ENCODE measurements at places on chromosomes 6 and 20. TPM values are rescaled to one million over a fixed set of nuclear protein-coding genes. Genes with fewer than 3 reads are reported as not detected.

GRCh38 chr6:168047841-168048723 lies 30.9 kb downstream of the FRMD1 start:
- H3K27ac ChIP-seq, result no peak overlapping the region
- DNase-seq, result peak; percentile 31
- no peaks in the 10 kb centered on the region for H3K27me3 ChIP-seq
- no peak overlapping the region for H3K4me3 ChIP-seq

DNA sequence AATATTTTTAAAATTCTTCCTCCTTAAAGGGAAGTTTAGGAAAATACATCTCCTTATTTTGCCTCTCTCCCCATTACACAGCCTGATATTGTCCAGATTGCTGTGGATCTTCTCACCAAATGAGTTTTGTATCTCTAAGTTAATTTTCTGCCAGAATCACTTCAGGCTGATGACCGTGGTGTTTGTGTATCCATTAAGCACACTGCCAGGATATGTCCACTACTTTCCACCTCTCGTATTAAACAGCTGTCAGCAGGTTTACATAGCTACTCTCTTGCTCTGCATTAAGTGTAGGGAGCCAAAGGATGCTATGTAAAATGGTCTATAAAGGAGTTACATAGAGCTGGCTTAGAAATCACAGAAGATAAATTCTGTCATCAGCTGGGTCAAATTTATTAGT lies 201.1 kb downstream of the ZFAND3 start:
- no peak overlapping the region for H3K4me3 ChIP-seq
- no peaks in the 10 kb centered on the region for H3K36me3 ChIP-seq
- H3K4me1 ChIP-seq, result no peaks in the 10 kb centered on the region
- no peak for DNase-seq
- no peaks in the 10 kb centered on the region for H3K27me3 ChIP-seq
- no peak overlapping the region for H3K27ac ChIP-seq

- no peak overlapping the region for H3K27ac ChIP-seq
- no peak for DNase-seq
- H3K4me1 ChIP-seq, result no peaks in the 10 kb centered on the region
- H3K36me3 ChIP-seq, result no peaks in the 10 kb centered on the region
- H3K4me3 ChIP-seq, result no peak overlapping the region
These were observed 230.6 kb downstream of the TMEM242 start for GRCh38 chr6:157092736-157093135.

DNA sequence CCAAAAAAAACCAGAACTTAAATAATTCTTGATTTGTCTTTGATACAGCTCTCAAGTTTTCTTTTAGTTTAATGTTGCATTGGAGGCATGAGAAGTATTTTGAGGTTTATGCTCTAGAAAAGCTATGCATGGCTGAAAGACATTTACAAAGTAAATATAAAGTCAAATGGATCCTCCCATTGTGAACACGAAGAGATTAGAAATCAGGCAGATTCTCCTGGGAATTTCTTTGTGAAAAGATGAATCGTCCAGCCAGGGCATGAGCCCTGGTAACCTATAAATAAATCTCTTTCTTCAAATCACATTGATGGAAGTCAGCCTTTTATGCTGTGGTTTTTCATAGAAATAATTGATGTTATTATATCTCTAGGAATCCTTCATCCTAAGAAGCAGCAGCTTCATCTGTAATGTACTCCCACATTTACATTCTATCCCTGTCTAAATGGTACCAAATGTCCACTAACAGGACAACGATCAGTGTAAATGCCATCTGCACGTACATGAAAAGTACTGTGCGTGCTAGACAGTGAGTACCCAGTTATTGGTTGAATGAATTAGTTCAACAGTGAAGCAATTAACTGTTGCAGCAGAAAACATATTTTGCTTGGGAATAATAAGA lies 143.6 kb downstream of the ALDH8A1 start:
- no peaks in the 10 kb centered on the region for H3K27me3 ChIP-seq
- no peak overlapping the region for H3K27ac ChIP-seq
- DNase-seq, result no peak
- H3K36me3 ChIP-seq, result no peaks in the 10 kb centered on the region
- H3K4me1 ChIP-seq, result no peaks in the 10 kb centered on the region

GRCh38 chr6:130843575-130844320 lies 16.5 kb downstream of the SMLR1 start:
- no peaks in the 10 kb centered on the region for H3K4me1 ChIP-seq
- no peak for DNase-seq
- no peak overlapping the region for H3K4me3 ChIP-seq
- no peaks in the 10 kb centered on the region for H3K36me3 ChIP-seq
- no peak overlapping the region for H3K27ac ChIP-seq

DNA sequence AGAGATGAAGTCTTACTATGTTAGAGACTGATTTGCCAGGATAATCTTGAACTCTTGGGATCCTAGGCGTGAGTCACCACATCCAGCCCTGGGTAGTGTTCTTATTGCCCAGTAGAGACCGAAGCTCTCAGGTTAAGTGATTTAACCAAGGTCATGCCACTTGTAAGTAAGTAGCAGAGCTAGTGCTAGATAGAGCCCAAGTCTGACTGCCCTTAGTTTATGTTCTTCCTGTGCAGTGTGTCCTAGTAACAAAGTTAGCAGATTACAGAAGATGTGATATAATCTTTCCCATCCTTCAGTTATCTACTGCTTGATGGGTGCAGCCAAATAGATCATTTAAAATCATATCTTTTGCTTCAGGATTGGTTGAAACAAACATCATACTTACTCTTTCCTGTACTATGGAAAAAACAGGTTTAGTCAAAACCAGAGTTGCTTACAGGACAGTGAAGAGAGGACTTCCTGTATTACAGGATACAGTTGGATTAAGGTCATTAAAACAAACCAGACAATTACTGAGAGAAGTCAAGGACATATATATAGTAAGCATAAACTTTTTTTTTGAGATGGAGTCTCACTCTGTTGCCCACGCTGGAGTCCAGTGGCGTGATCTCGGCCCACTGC lies 9.5 kb upstream of the PABPC1L start:
- H3K4me3 ChIP-seq, result no peak overlapping the region
- no peak for DNase-seq
- no peaks in the 10 kb centered on the region for H3K36me3 ChIP-seq
- H3K4me1 ChIP-seq, result peaks cover 51% of the 10 kb centered on the region

GRCh38 chr6:3961581-3962215 lies 112.5 kb downstream of the FAM50B start:
- DNase-seq, result no peak
- H3K27ac ChIP-seq, result no peak overlapping the region
- H3K27me3 ChIP-seq, result no peaks in the 10 kb centered on the region
- H3K4me1 ChIP-seq, result no peaks in the 10 kb centered on the region
- no peaks in the 10 kb centered on the region for H3K36me3 ChIP-seq

DNA sequence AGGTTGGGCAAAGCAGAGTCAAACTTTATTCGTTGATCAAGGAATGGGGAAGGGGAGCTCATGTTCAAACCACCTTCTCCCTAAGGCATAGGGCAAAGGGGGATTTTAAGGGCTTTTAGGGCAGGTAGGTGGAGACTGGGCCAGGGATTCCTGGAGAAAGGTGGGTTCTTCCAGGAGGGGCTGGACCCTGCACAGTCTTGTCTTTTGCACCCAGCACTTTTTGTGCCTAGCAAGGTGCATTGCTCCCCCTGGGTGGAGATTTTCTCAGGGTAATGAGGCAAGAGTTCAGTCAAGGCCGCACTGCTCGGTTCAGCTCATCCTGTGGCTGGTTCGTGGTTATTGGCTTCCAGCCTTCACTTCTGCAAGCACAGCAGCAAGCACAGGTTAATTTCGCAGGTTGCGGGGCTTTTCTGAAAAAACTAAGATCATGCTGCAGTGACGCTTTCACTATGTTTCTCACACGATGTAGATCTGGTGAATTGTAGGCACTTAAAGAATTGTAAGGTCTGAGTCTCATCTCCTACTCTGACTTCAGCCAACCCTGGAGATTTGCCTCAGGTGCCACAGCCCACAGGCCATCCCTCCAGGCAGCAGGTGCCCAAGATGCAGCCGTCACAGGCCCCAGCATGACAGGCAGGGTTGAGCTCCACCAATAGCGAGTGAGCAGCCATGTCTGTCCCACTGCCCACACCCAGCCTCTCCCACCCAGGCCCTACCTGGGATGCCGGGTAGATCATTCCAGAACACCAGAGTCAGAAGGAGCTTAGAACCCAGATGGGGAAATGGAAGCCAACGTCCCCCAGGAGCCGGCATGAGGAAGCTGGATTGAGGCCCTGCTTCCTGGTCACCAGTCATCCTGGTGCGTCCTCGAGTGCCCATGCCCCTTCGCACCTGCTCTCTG lies 37.1 kb downstream of the SUN5 start:
- H3K36me3 ChIP-seq, result no peaks in the 10 kb centered on the region
- H3K4me1 ChIP-seq, result peaks cover 20% of the 10 kb centered on the region

DNA sequence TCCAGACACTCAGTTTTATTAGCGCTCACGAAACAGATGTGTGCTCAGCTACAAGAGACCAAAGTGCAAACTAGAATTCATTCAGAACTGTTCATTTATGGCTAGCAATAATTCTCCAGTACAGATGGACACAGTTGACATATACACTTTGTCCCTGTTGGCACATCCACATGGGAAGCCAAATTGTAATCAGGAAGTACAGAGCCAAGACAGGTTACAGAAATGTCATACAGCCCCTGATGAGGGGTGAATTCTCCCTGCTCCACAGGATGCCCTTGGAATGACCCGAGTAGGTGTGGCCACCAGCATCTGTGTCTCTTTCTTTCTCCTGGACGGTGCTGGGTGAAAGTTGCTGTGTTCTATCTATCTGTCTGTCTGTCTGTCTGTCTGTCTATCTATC lies 7.6 kb downstream of the DHX35 start:
- DNase-seq, result peak; percentile 59
- no peaks in the 10 kb centered on the region for H3K27me3 ChIP-seq
- H3K27ac ChIP-seq, result peak overlapping the region; percentile 77

DNA sequence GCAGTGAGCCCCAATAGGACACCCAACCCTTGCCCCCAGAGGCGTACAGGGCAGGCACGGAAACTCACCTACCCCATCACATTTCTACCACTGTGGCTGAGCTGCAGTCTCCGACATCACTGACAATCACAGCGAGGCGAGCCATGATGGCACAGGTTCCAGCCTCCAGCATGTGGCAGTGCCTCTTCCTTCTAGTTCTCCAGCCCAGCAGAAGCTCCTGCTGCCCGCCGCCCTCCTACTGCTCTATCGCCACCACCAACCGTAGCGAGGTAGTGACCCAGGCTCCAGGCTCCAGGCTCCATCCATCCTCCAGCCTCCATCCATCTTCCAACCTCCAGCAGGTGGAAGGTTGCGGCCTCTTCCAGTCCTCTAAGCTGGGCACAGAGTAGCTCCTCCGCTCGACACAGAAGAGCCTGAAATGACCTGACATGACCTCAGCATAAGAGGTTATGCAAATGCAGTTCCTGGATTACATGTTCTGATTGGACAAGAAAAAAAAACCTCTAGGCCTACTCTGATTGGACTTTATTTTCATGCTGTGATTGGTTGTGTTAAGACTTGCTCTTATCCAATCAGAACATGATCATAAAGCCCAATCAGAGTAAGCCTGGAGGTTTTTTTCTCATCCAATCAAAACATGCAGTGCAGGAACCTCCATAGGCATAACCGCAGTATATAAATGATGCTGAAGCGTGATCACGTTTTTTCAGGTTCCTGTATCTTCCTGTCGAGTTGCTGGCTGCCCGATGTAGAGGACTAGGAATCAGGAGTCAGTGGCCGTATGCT lies 438.9 kb upstream of the ZNF337 start:
- no peaks in the 10 kb centered on the region for H3K36me3 ChIP-seq
- H3K27ac ChIP-seq, result no peak overlapping the region
- no peak overlapping the region for H3K4me3 ChIP-seq
- H3K4me1 ChIP-seq, result no peaks in the 10 kb centered on the region
- no peak for DNase-seq

DNA sequence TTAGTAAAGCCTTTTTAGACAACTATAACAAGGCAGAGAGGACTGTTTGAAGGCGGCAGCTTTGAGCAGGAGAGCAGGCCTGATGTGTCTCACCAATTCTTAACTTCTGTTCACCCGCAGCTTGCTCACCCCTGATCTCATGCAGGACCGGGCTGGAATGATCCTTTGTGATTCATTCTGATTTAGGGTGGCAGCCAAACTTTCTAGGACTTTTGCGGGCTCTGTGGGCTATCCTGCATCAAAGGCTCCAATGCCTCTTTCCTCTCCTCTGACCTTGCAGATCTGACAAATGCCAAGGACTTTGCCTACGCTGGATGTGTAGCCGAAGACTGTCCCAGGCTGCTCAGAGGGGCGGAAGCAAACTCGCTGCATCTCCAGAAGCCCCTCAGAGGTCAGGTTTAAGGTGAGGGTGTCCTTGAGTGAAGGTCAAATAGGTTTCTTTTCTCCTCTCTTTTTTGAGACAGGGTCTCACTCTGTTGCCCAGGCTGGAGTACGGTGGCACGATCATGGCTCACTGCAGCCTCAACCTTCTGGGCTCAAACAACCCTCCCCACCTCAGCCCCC lies 72.3 kb downstream of the VEGFA start:
- no peaks in the 10 kb centered on the region for H3K4me1 ChIP-seq
- H3K27me3 ChIP-seq, result no peaks in the 10 kb centered on the region
- no peak overlapping the region for H3K27ac ChIP-seq
- no peaks in the 10 kb centered on the region for H3K36me3 ChIP-seq
- DNase-seq, result no peak

- no peaks in the 10 kb centered on the region for H3K36me3 ChIP-seq
- H3K27me3 ChIP-seq, result no peaks in the 10 kb centered on the region
- H3K4me1 ChIP-seq, result no peaks in the 10 kb centered on the region
These were observed 179.3 kb upstream of the RUNX2 start for GRCh38 chr6:45148711-45149341.

The CEP162 gene
- 9.5 TPM for total RNA-seq

The SSTR4 gene
- not detected for total RNA-seq

The RSPO3 gene
- 1.9 TPM for total RNA-seq

The SYCP2 gene
- total RNA-seq, result 2.9 TPM

The FHL5 gene
- 2.1 TPM for total RNA-seq
